ENCODE measurements at places on chromosomes 11 and 22. TPM values are rescaled to one million over a fixed set of nuclear protein-coding genes. Genes with fewer than 3 reads are reported as not detected.

Gene INS
- 0.39 TPM for polyA plus RNA-seq

Gene CLMP
- 17.5 TPM for polyA plus RNA-seq

Gene CPT1A
- 41.5 TPM for polyA plus RNA-seq

Gene FXYD6
- 78.3 TPM for polyA plus RNA-seq

Gene PANX3
- polyA plus RNA-seq, result 0.03 TPM

Gene MRGPRF
- 17.6 TPM for polyA plus RNA-seq

Data from large intestine (tissue), 12 donors.